GM13976 (cell line): ENCODE measurements at places on chromosomes 3 and 15.

DNA sequence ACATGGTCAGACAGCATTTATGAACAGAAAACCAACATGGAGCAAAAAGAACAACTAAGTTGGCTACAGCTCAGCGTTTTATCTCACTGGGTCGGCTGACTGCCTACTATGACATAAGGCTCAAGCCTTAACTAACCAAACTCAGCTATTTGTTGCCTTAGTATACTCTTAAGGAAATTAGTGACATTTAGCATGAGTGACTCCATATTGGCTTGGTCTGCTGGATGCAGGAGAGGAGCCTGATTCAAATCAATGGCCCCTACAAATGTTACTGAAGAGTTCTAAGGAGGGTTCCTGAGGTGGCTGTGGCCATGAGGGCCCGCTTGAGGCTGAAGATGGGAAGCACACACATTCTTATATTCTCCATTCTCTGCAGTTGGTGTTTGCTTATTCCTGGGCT lies 20.1 kb upstream of the ALDH1L1 start:
- DNase-seq, result no peak

DNA sequence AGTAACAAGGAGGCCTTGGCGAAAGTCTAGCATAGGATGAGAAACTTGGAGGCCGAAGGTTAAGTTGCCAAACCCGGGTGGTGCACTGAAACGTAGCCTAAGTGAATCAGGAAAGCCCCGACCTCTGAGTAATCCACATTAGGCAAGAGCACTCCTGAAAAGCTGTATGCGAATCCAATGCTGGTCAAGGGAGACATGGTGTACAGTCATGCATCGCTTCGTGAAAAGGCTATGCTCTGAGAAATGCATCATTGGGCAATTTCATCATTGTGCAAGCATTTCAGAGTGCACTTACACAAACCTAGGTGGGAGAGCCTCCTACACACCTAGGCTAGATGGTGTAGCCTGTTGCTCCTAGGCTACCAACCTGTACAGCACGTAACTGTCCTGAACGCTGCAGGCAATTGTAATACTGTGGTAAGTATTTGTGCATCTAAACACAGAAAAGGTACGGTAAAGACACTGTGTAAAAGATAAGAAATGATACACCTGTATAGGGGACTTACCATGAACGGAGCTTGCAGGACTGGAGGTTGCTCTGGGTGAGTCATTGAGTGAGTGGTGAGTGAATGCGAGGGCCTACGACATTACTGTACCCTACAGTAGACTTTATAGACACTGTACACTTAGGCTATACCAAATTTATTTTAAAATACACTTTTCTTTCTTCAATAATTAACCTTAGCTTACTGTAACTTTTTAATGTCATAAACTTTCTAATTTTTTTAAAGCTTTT lies 222.5 kb downstream of the SHQ1 start:
- no peak for DNase-seq

GRCh38 chr3:13927295-13927694 lies 47.4 kb upstream of the WNT7A start:
- no peak for DNase-seq

DNA sequence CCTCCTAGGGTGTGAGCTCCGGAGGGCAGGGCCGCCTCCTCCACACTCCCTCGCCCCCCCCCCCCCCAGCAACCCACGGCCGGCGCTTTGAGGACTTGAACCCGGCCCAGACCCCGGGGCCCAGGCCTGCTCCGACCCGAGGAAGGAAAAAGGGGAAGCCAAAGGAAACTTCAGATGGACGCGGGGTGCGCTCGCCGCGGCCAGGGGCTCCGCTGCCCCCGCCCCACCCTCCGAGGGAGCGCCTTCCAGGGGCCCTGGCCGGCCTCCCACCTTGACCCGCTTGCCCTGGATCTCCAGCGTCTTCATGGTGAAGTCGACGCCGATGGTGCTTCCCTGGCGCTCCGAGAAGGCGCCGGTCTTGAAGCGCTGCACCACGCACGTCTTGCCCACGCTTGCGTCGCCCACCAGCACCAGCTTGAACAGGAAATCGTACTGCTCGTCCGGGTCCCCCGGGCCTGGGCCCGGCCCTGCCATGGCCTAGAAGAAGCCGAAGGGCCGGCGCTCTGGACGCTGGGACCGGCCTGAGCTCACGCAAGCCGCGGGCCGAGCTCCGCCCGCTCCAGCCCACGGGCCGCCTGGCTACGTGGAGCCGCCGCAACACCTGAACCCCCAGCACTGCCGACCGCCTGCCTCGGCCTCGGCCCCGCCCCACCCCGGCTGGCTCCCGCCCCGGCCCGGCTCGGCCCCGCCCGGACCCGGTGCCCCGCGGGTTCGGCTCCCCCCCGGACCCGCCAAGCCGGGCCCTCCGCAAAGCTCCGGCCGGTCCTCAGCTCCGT lies 400 bp downstream of the RAB43 start:
- no peak for DNase-seq

DNA sequence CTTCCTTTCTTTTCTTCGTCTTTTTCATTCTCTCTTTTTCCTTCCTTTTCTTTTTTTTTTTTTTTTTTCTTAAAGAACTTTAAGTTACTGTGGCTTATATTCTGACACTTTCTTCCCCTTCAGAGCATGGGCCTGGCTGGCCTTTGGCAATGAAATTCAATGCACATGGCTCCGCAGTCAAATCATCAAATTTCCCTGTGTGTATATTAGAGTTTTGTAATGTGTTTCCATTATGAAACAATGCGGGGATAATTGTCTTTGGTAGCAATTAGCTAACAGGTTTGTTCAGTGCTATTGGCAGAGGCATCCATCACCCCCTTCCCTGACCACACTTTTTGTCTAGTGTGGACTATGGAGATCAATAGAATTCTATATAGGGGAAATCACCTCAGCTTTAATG lies 80.5 kb downstream of the CDIN1 start:
- DNase-seq, result no peak

DNA sequence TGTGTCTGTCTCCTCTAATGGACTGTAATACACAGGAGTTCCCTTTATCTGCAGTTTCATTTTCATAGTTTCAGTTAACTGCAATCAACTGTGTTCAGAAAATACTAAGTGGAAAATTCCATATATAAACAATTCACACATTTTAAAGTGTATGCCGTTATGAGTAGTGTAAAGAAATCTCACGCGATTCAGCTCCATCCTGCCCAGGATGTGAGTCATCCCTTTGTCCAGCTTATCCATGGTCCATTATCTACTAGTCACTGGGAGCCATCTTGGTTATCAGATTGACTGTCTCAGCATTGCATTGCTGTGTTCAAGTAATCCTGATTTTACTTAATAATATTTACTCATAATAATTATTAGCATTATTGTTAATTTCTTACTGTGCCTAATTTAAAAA lies 14.5 kb downstream of the ZPLD1 start:
- DNase-seq, result no peak

DNA sequence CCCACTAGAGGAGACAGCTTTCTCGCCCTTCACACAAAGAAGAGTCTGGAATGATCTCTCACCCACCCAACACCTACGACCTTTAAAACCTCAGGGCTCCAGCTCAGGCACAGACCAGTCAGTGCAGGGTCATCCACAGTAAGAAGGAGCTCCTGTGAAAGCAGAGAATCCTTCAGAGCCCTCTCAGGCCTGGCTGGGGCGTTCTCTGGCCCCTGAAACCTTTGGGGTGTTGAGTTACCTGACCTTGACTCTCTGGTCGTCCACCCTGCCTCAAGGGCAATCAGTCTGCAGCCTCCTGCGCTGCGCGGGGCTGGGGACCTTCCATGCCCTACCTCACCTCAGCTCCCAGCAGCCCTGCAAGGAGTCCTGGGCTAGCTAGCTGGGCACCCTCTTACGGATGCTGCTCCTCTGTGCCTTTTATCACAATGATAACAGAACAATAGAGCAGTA lies 106.2 kb downstream of the ADCY5 start:
- no peak for DNase-seq

GRCh38 chr3:99895131-99895696 lies 77.6 kb downstream of the CMSS1 start:
- DNase-seq, result no peak

DNA sequence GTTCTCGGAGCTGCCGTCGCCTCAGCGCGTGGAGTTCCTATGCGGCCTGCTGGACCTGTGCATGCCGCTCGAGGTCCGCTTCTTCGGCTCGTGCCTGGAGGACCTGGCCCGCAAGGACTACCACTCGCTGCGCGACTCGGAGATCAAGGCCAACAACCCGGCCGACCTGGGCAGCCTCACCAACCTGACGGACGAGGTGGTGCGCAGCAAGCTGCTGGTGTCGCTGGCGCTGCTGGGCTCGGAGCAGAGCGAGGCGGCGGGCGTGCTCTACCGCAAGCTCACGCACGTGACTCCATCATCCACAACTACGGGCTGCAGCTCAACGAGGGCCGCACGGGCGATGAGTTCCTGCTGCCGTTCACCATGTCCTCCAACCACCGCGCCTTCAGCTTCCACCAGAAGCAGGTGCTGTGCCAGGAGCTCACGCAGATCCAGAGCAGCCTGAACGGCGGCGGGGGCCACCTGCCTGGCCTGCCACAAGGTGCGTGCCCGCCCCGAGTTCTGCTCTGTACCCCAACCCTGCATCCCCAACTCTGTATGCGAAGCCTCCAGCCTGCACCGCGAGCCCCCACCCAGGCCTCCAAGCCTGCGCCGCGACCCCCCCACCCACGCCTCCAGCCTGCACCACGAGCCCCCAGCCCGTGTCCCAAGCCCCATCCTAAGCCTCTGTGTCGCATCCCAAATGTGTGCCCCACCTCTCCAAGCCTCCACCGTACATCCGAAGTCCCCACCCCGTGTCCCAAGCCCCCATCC lies 178.2 kb downstream of the OR4M2 start:
- DNase-seq, result no peak

DNA sequence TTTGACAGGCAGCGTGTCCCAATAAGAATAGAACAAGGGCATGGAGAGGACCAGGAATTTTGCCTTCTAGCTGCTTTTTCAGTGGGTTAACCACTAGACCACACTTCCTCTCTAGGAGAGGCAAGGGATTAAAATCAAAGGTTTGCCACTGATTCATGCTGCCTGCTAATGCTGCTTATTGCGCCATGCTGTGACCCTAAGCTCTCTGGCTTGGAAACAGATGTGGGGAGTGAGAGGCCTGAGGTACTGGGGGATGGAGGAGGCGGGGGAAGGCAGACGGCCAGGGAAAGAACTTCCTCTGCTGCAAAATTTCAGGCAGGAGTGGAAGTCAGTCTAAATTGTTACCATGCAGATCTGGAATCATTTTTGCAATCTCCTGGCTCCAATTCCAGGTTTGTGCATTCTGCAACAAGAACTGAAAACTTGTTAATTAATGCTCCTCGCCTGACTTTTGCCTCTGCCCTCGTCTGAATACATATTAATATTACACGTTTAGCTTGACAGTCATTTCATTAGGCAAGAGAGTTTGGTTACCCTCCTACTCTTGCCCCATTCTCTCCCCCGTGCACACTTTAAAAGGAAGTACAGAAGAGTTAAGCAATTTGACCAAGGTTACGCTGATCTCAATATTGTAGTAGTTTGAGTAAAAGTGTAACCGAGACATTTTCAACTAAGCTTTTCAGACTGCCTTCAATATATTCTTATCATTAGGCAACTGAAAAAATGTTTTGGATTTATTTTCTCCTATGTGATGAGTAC lies 121.7 kb upstream of the SPRED1 start:
- DNase-seq, result peak; percentile 33

DNA sequence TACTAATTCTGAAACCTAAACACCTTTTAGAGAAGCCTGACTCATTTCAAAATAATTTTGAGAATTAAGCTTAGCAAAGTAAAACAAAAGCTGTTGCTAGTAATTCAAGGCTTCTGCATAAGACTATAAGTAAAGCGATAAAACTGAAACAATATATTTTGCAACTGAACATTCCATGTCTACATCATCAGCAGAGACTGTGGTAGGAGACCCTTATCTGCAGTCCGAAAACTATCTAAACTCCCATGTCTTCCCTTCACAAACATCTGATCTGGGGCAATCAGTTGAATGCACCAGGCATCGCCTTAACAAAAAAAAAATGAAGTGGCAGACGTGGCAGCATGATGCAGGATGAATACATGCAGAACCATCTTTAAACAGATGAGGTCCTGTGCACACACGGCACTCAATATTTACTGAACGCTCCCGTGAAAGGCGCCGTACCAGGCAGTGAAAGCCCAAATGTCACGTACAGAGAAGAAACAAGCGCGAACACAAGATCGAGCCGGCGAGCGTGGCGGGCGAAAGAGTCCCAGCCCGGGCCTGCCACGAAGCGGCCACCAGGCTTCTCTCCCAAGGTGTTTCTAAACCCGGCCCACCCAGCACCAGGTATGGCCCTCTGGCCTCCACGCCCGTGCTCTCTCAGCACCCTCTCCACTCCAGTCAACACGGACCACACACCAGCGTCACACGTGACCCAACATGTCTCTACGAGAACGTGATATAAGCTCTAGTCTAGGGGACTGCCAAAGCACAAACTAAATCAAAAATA lies 63.0 kb downstream of the CHSY1 start:
- DNase-seq, result peak; percentile 76

GRCh38 chr15:80931191-80931590 lies 58.4 kb downstream of the MESD start:
- DNase-seq, result no peak

DNA sequence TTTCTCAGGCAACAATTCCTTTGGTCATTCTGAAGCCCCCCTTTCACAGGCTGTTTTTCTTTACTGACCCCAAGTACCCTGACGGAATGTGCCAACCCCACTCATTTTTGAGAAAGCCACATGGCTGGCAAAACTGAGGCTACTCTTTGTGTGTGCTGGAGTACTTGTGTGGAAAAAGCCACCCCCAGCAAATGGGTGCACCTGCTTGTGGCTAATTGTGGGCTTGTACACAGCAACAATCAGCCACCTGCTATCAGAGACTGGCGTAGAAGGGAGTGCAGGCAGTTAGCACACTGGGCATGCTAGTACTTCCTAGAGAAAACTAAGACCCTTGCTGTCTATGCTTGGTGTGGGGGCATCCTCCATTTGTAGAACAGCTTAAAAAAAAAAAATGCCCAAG lies 110.1 kb upstream of the LMOD3 start:
- DNase-seq, result no peak

- DNase-seq, result no peak
Measured at GRCh38 chr3:25397150-25397549, 30.9 kb upstream of the RARB start.

DNA sequence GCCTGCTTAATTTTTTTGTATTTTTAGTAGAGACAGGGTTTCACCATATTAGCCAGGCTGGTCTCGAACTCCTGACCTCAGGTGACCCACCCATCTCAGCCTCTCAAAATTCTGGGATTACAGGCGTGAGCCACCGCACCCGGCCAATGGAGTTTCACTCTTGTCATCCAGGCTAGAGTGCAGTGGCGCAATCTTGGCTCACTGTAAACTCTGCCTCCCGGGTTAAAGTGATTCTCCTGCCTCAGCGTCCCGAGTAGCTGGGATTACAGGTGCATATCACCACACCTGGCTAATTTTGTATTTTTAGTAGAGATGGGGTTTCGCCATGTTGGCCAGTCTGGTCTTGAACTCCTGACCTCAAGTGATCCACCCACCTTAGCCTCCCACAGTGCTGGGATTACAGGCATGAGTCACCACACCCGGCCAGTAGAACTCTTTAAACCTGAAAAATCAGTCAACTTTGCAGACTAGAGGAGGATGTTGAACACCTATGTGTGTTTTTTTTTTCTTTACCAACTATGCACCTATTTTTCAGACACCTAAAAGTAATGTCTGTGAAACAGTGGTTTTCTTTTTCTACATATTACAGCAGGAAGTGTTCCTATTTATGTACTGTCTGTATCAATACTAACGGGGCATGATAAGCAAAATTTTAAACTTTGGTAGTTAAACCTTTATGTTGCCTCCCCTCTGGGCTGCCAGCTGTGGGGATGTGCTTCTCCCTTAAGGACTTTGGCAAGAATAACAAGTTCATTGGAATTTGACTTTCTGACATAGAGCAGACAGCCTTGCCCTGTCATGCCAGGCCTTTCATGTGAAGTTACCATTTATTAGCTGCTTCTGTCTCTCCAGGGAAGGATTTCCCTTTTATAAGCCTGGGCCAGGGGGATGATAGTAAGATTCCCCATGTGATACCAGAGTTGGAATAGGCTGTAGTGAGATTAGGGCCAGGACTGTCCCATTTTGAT lies 8.1 kb downstream of the ARIH2 start:
- no peak for DNase-seq
